ENCODE measurements at places on chromosomes 11 and 22.

DNA sequence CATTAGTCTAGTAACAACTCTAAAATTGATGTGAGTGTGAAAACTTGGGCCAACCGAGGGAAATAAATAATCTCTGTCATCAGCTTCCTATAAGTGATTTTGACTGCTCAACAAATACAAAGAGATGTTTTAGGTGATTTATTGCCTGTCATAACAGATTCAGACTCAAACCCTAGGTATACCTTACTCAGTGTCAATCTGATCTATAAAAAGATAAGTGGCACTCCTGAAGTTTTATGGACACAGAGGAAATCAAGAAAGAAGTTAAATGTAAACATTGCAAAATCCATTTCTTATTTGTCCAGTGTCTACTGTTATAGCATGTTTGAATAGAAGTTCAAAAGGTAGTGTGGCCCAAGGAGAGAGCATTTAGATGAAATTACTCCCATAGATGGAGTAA, 30.4 kb upstream of the TYR start:
- no peak for DNase-seq

- no peak for DNase-seq
These were observed 392.2 kb downstream of the TBC1D22A start for GRCh38 chr22:47154621-47155081.

DNA sequence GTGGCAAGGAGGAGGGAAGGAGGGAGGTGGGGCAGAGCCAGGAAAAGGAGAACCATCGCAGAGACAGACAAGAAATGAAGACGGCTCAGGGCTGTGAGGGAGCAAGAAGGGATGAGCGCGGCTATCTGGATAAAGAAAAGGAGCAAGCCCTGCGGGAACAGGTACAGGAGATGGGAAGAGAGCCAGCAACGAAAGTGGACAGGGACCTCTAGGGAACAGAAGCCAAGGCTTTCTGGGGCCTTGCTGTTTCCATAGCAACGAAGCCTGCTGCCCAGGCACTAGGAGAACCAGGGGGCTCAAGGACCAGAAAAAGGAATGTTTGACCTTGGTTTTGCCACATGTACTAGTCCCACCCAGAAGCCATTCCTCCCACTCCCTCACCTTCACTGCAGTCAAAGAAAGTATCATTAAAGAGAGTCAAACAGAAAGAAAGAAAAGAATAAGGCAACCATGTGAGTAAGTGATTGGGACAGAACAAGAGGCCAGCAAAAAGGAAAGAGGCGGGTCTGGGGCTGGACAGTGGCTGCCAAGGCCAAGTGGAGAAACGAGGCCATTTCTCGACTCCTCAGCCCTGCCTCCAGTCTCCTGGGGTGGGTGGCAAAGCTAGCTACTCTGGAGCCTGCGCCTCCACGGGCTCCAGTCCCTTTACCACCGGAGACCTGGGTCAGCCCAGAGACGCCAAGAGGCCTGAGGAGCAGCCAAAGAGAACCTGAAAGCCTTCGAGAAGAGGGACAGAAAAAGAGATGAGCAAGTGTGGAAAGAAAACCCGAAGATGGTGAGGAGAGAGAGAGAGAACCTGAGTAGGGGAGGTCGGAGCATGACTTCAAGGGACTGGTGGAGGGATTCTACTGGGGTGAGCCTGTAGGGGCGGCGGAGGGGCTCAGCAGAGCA, 35.1 kb downstream of the NRXN2 start:
- no peak for DNase-seq

DNA sequence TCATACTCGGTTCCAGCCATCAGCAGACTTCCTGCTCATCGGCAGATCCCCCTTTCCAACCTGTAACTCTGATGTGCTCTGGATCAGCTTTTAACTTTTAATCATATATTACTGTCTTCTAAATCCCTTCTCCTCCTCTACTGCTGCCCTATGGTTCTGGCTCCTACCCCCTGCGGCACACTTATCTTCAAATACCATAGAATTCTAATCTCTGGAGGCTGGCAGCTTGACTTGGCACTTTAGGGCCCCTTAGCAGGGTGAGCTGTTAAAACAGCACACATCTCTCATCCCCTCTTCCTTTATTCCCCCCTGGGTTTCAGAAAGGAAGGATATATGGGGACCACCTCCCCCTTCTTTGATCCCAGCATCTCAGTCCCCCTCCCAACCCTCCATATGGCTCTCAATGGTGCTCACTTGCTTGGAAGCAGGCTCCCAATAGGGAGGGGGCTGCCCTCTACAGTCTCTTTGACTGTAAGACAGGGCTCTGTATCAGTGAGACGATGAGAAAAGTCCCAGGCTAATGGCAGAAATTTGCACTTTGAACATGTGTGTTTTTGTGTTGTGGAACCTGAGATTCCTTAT, 4.4 kb upstream of the CNTF start:
- DNase-seq = no peak

DNA sequence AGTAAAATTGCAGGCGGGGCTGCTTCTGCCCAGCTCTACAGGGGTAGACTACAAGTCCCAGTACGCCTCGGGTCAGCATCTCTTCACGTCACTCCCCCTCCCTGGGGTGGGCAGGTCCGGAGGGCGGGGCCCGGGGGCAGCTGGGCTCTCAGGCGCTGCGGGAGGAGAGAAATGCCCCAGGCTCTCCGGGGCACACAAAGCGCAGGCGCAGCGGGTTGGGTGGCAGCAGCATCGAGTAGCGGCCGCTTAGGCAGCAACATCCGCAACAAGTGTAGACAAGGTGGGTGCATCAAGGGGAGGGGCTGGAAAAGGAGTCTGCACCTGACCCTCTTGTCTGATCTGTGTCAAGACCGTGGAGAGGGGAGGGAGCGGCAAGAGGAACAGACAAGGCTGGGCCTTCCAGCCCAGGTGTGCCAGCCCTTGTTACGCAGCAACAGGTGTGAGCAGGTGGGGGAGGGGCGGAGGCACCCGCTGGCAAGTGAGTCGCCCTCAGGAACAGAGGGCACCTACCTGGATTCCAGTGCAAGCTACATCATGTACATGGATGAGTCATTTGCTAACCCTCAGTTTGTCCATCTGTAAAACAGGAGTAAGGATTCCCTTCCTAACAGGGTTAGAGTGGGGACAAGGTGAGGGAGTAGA, 1.2 kb downstream of the PLEKHB1 start:
- peak; percentile 40 for DNase-seq

GRCh38 chr11:61697078-61697502, 16.9 kb downstream of the DAGLA start:
- DNase-seq = no peak

- no peak for DNase-seq
These were observed 29.5 kb upstream of the CCDC34 start for GRCh38 chr11:27392278-27393114.

GRCh38 chr22:38845004-38845740, 1.3 kb upstream of the NPTXR start:
- no peak for DNase-seq

- DNase-seq = no peak
These were observed 951 bp upstream of the EHD1 start for GRCh38 chr11:64879244-64879900.

- DNase-seq = no peak
These were observed 350.1 kb upstream of the C11orf87 start for GRCh38 chr11:109071712-109072524.

DNA sequence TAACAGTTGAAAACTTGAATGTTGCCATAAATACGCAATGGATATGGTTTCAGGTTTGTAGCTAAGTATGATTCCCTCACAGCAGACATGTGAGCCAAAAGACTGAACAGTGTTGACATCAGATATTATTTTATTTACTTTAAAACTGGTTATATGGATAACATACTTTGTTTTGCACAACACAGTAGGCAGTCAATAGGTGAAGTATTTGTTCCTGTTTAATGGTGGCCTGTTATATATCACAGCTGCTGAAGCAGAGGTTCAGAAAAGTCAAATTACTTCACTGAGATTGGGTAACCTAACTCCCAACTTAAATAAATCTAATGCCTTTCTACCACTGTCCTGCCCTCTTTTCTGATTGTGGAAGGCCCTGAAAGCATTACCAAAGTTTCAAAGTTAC, 44.6 kb downstream of the YAP1 start:
- no peak for DNase-seq

DNA sequence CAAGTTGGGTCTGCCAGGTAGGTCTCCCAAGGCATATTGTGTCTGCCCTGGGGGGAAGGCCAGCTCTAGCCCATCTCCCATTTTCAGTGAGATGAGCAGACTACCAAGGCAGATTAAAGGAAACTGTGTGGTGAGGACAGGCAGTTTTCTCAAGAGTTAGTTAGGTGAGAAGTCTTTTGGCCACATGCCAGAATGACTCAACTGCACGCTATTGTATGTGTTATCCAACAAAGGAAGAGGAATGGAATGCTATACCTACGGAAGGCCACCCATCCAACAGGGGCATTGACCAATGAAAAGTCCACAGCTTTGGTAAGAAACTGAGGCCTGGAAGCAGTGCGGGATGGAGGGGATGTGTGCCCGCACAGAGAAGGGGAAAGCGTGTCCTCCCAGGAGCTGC, 941.7 kb downstream of the NTM start:
- DNase-seq = no peak

GRCh38 chr11:76237914-76238313, 31.6 kb upstream of the WNT11 start:
- no peak for DNase-seq

DNA sequence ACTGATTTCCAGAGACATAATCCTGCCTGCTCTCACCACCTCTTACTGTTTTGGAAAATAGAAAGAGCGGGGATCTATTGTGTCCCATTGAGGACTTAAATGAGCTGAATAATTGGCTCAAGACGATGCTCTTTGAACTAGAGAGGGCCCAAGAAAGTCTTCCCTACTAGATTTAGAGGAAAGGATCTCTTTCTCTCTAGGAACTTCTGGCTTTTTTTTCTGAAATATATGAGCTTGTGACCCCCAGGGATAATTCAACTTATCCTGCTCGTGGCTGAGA, 461.4 kb upstream of the KIRREL3 start:
- DNase-seq = no peak

- DNase-seq = no peak
These were observed 123.7 kb downstream of the KCNQ1OT1 start for GRCh38 chr11:2576111-2576510.

DNA sequence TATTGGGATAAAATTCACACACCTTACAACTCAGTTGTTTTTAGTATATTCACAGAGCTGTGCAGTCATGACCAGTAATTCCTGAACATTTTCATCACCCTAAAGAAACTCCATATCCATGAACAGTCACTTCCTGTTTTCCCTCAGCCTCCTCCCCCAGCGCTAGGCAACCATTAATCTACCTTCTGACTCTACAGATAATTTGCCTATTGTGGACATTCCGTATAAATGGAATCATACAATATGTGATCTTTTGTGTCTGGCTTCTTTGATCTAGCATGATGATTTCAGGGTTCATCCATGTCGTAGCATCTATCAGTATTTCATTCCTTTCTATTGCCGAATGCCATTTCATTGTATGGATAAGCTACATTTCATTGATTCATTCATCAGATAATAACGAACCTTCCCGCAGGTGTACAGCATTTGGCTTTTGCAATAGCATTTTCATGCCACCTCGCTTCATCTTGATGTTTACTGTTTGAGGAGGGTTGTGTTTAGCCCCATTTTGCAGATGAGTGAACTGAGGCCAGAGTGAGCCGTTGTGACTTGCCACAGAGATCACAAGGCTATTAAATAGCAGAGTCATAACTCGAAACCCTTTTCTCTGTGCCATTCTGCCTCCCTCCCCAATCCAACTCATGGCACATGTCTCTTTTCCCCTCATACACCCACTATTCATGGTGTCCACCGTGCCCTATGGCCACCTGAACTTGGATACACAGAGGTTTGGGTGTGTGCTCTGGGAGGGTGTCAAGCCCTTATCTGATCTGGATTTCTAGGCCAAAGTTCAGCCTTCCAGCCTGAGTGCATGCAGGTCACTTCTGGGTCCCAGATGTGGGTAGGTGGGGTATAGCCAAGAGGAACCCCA, 11.1 kb upstream of the MYH9 start:
- DNase-seq = no peak

GRCh38 chr11:64385945-64386704, 27.2 kb downstream of the RPS6KA4 start:
- DNase-seq = no peak

GRCh38 chr11:41245184-41245583, 214.3 kb downstream of the LRRC4C start:
- no peak for DNase-seq

GRCh38 chr11:134498326-134499139, 86.5 kb upstream of the B3GAT1 start:
- no peak for DNase-seq

GRCh38 chr11:24386546-24387397, 110.1 kb upstream of the LUZP2 start:
- no peak for DNase-seq

DNA sequence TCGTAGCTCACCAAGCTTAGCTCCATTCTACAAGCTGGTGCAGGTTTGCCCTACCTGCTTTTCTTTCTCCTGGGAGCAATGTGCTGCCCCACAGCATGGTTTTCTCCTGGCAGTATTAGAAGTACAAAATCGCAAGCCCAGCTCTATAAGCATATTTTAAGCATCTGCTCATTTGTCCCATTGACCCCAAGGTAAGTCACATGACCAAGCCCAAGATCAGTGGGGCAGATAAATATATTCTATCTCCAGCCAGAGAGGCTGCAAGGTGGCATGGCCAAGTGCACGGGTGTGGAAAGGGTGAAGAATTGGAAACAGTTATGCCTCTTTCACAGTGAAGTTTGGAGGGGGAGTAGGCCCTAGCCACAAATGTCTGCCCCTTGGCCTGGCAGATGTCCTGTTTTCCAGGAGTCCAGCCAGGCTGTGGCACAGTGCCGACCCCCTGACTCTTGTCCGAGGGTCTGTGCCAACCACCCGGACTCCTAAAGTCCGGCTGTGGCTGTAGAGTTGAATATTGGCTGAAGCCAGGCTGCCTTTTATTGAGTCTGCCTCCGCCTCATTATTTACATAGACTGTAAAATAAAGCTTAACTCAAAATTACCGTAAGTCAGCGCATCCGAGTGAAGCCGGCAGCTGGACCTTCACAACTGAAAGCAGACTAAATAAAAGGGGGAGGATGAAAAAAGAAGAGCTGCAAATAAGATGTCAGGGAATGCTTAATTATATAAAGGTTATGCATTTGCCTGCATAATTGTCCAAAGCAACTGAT, 165.7 kb downstream of the COMMD9 start:
- DNase-seq = no peak

GRCh38 chr22:45885171-45885840, 91.7 kb downstream of the WNT7B start:
- DNase-seq = no peak

GRCh38 chr11:47409440-47410369, 1.3 kb downstream of the SLC39A13 start:
- DNase-seq = no peak

DNA sequence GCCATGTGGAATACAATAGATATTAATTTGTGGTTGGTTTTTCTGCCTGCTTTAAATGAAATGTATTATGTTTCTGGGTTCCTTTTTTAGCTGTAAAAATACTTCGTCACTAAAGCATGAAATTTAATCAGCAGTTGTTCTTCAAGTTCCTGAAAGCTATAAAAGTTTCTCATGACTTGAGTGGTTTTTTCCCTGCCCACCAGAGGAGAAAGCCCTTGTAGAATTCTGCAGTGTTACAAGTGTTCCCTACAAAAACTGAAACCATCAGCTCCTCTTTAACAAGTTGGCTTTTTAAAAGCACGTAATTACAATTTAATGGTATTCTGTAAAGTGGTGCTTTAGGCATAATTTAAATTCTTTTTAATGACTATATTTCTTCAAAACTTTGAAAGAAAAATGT, 56.2 kb downstream of the PANX1 start:
- DNase-seq = no peak
